ENCODE measurements at places on chromosomes 12 and 14. TPM values are rescaled to one million over a fixed set of nuclear protein-coding genes. Genes with fewer than 3 reads are reported as not detected.

Gene PLEKHG7
- not detected for total RNA-seq

Gene SLCO1A2
- 5.4 TPM for total RNA-seq

Gene TMEM30B
- 36.7 TPM for total RNA-seq

DNA sequence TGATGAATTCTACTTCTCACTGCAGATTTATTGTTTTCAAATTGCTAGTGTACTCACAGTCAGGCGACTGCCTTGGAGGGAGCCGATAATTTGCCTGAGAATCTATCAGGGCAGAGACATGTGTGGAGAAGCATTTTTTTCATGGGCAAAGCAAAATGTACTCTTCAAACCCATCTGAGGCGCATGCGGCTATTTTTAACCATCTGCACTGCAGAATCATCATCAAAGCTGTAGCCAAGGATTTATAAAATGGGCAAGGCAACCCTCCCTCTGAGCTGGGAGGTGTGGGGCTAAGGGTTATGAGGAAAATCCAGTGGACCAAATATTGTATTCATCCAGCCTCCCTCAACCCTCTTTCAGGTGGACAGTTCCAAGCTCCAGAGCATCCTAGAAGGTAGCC lies 37.7 kb downstream of the BEST3 start:
- no peak overlapping the region for H3K4me3 ChIP-seq
- H3K36me3 ChIP-seq = no peaks in the 10 kb centered on the region
- no peak for DNase-seq
- H3K27ac ChIP-seq = no peak overlapping the region

Gene CDCA3
- 1.8 TPM for total RNA-seq

Data from breast epithelium (tissue), 4 donors.